ENCODE measurements at places on chromosomes 7 and 10.

GRCh38 chr7:72077786-72078185 is 334.4 kb downstream of the CALN1 start:
- no peak for DNase-seq

DNA sequence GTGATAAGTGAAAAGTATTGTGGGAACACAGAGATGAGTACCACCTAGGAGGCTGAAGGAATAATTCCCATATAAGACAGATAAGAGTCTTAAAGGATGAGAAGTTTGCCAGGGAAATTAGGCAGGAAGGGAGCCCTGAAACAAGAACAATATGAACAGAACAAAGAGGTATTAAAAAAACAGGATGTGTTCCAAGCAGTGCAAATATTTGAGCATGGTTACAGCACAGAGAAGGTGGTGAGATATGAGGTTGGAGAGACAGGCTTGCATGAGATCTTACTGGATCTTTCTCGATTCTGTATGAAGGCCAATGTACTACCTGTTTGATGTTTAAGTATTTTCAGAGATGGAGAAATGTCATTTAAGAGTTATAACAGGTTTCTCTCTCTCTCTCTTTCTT is 20.3 kb downstream of the TAC1 start:
- no peak for DNase-seq

DNA sequence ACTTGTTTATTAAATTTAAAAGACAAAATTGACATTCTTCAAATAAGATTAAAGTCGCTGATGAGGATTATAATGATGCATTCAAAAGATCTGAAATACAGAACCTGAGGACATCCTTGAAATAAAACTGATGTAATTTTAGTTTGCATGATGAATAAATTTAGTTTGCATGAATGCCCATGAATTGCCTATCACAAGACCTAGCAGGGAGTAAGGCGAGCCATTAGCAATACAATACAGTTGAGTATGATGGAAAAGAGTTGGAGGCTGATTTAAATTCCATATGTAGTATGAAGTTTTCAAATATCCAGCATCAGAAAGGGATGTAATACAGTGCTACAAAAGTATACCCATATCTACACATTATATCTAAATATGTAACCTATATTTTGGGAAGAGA is 321.3 kb downstream of the CACNA2D1 start:
- DNase-seq = no peak

DNA sequence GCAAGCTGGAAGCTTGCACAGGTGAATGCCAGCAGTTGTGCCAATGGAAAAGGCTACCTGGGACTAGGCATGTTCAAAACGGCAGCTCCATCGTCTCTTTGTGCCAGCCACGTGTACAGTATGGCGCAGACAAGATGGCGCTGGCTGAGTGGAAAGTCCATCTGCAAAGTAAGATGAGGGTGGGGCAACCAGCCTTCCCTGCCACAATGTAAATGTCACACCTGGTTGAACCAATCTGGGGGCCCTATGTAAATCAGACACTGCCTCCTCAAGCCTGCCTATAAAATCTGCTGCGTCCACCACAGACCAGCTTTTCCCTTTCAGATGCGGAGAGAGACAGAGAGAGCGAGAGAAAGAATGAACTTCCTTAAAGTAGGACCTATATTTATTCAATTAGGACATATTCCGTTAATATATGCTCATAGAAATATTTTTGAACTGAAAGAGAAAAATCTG is 18.5 kb upstream of the C7orf33 start:
- no peak for DNase-seq

DNA sequence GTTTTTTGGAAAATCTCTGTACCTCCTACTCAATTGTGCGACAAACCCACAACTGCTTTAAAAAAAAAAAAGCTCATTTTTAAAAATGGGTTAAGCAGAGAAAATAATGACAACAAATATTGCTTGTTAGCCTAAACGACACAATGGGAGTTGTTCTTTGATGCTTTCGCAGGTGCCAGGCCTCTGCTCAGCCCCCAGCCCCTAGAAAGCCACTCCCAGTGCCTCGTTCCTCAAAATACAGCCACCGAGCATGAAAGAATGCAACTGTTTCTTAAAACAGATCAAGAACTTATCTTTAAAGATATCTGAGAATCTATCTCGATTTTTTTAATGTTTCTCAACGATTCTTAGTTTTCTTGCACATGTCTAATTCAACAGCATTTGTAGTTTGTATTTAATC is 85.2 kb upstream of the PFKP start:
- no peak for DNase-seq
